ENCODE measurements at places on chromosomes 1 and 21.

GRCh38 chr1:6414443-6414844, 5.3 kb downstream of the HES2 start:
- DNase-seq = no peak

DNA sequence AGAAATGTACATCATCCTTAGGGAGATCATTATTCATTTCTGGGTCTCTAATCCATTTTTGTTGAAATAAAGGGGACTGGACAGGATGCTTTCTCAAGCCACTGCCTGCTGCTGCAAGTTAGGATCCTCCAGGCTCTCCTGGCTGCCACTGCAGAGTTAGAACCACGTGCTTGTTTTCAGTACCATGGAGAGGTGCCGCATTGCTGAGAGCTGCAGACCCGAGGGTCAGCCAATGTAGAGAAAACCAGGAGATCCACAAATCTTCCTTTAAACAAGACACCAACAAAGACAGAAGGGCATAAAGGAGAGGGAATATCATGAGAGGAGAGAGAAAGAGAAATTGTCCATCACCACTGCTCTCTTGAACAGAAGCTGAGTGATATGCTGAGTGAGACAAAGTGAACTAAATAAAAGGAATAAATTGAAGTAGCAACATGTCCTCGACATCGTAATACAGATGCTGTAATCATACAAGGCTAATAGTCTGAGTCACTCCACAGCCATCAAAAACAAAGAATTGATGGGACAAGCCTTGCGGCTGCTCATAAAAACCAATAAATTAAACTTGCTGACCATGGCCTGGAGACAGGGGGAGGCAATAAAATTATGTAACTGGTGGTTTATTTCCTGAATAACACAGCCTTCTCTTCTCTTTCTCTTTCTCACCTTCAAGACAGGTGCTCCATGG, 255.7 kb downstream of the OMA1 start:
- DNase-seq = no peak

- no peak for DNase-seq
These were observed 36.7 kb downstream of the SLC19A1 start for GRCh38 chr21:45505416-45506021.

- no peak for DNase-seq
These were observed 390.7 kb upstream of the ZP4 start for GRCh38 chr1:238281418-238281817.

GRCh38 chr1:201633811-201634210, 94.9 kb downstream of the NAV1 start:
- no peak for DNase-seq

DNA sequence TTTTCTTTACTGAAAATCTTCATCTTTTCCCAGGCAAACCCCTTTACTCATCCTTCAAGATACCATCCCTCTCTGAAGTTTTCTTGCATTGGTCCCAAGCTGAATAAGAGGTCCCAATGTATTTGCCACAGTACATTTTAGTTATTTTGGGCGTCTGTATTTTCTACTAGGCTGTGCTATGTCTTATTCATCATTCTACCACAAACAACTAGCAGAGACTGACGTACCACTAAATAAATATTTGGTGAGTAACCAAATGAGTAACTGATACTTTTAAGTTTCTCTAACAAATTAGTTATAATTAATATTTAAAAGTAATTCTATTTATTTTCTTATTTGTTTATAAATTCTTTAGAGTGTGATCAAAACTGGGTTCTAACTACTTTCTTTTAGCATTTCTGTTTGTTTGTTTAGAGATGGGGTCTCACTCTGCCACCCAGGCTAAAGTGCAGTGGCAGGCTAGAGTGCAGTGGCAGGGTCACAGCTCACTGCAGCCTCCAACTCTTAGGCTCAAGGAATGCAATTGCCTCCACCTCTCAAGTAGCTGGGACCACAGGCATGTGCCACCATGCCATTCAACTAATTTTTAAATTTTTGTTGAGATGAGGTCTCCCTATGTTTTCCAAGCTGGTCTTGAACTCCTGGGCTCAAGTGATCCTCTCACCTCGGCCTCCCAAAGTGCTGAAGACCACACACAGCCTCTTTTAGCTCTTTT, 33.1 kb downstream of the NDC1 start:
- DNase-seq = no peak

- no peak for DNase-seq
These were observed 260.0 kb upstream of the BEND5 start for GRCh38 chr1:49036700-49037099.

GRCh38 chr1:47212636-47213229, 19.3 kb downstream of the TAL1 start:
- DNase-seq = no peak

GRCh38 chr1:164480285-164480907, 78.6 kb upstream of the PBX1 start:
- DNase-seq = no peak

DNA sequence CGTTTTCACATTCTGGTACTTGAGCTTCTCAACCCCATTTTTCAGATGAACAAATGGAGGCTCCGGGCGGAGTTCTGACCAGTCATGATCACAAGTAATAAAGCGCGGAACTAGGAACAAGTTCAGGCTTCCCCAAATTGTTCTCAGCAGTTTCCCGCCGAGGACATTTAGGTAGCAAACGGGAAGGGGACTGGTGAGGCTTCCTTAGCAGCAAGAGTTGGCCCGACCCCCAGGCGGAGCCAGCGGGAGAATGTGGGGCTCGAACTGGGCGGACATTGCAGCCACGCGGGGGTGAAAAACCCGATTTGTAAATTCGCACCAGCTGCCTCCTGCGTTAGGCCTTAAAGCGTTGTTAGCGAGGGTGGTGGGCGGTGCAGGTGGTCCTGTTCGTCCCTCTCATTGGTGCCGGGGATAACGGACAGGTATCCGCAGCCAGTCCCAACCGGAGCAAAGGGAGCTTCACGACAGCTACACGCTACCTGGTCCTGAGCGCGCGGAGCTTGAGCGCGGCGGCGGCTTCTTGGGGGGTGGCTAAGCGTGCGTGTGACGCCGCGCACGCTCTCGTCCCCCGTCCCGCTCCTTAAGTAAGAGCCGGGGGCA, 15.3 kb downstream of the SEMA6C start:
- DNase-seq = peak; percentile 59

DNA sequence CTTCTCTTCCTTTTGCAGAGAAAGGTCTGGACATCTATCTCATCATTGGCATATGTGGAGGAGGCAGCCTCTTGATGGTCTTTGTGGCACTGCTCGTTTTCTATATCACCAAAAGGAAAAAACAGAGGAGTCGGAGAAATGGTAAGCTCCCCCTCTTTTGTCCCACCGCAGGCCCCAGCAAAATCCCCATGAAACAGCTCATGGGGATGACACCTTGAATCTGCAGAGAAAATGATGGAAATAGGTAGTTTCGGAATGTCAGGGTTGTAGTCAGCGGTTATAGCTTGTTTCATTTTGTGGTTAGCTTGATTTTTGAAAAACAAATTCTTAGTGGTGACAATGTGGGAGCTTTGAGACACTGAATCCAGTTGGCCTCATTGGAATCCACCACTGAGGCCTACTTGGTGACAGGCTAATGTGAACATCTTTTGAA, 10.3 kb downstream of the CD2 start:
- DNase-seq = no peak

All from stimulated activated CD8-positive, alpha-beta memory T cell treated with anti-CD3 and anti-CD28 coated beads, Interleukin-12 subunit alpha, Interleukin-12 subunit beta, amount 100 ng/mL, for 4 hours (primary cell).